Spleen (tissue), 13 donors: ENCODE measurements at places on chromosomes 6 and 20. TPM values are rescaled to one million over a fixed set of nuclear protein-coding genes. Genes with fewer than 3 reads are reported as not detected.

- DNase-seq, result no peak
Measured at GRCh38 chr6:146434732-146435390, 108.8 kb upstream of the RAB32 start.

DNA sequence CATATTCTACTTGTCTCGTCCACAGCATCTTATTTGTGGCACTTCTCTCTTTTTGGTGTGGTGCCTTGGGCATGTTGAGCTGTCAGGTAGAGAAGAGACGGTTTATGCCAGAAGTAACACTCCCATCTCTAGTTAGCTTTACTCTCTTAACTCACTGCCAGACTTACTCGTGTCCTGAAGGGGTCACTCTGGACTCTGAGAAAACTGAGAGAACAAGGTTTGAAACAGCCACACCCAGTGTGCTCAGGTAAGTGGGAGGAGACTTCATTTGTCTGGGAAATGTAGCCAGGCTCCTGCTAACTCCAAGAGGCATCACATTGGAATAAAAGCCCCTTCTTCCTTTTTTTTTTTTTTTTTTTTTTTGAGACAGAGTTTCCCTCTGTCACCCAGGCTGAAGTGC, 360.8 kb downstream of the QKI start:
- no peak for DNase-seq

DNA sequence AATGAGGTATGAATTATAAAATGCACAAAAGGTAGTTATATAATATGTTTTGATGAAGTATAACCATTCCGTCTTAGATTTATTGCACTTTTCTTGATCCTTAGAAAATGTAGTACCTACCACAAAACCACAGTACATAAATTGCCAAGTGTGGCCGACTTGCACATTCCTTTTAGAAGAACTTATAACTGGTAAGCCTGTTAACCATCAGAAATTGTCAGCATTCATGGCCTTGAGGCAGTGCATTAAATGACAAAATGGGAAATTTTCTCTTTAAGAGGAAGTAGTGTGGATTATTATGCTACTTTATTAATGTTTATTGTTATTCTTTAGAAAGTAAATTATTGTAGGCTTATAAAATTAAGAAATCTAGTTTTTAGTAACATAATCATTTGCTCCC, 29.6 kb downstream of the TAB2 start:
- DNase-seq, result no peak

GRCh38 chr6:41367700-41368099, 32.3 kb downstream of the NCR2 start:
- DNase-seq, result no peak

- no peak for DNase-seq
Measured at GRCh38 chr6:89140347-89141156, 5.3 kb upstream of the PM20D2 start.

GRCh38 chr6:11804135-11804534, 25.5 kb upstream of the ADTRP start:
- DNase-seq, result no peak

DNA sequence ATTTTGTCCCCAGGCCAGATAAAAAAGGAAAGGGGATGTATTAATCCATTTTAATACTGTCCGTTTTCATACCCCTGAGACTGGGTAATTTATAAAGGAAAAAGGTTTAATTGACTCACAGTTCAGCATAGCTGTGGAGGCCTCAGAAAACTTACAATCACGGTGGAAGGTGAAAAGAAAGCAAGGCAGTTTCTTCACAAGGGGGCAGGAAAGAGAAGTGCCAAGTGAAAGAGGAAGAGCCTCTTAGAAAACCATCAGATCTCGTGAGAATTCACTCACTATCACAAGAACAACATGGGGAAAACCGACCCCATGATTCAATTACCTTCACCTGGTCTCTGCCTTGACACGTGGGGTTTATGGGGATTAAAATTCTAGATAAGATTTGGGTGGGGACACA, 152.5 kb downstream of the IBTK start:
- DNase-seq, result no peak

DNA sequence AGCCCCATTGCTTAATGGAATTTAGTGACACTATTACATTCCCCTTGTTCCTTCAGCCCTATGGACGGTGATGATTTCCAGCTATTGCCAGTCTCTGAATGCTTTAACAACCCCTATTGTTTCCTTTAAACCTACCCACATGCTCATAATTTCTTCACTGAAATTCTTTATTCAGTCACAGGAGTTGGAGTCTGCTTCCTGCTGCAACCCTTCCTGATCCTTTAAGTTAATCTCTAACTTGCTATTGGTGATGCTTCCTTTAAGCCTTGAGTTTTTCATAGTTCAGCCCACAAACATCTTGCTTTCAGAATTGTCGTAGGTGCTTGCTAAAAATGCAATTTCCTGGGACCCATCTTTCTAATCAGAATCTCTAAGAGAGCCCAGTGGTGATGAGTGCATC, 66.3 kb upstream of the TNFAIP3 start:
- no peak for DNase-seq

DNA sequence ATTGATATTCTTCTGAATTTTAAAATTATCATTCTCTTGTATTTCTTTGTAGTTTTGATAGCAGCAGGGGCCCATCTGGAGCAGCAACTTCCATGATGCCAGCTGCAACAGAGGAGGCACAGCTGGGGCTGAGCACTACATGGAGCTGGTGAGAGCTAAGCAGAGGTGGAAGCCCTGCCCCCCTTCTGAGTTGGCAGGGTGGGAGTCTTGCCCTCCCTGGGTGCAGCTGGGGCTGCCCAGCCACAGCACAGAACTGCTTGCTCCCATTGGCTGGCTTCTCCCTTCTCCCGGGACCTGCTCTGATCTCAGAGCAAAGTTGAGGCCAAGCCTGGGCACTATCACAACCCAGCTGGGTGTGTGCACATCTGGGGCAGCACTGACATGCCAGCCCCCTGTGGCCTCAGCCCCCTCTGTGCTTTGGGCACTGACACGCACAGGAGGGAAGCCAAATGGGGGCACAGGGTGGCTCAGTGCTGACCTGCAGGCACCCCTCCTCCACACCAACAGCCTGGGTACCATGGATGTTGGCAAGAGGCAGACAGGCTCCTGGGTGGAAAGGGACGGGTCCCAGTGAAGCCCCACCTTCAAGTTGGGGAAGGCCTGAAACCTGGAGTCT, 69.1 kb upstream of the EYA4 start:
- DNase-seq, result no peak

STX16 gene
- 70.6 TPM for total RNA-seq
